Amniotic stem cell (primary cell): ENCODE measurements at places on chromosomes 7 and 10.

GRCh38 chr7:30543813-30544525 lies 39.3 kb upstream of the GGCT start:
- DNase-seq: no peak

GRCh38 chr7:26645121-26645520 lies 219.3 kb downstream of the SKAP2 start:
- DNase-seq: no peak

DNA sequence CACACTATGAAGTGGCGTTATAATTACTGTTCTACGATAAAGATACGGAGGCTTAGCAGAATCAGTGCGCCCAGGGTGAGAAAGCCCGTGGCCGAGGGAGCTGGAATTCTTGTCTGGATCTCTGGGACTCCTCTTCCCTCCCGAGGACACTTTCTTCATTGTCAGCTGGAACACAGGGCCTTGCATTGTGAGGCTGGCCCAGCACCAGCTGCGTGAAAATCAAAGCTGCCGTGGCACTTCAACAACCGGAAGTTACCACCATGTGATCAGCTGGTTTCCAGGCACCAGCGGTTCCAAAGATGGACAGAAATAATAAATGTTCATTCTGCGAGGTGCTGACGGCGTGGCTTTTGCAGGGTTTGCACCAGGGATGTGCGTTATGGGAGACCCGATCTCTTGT lies 234.0 kb upstream of the PITRM1 start:
- no peak for DNase-seq

GRCh38 chr7:88826222-88826621 lies 30.7 kb upstream of the TEX47 start:
- DNase-seq: no peak

DNA sequence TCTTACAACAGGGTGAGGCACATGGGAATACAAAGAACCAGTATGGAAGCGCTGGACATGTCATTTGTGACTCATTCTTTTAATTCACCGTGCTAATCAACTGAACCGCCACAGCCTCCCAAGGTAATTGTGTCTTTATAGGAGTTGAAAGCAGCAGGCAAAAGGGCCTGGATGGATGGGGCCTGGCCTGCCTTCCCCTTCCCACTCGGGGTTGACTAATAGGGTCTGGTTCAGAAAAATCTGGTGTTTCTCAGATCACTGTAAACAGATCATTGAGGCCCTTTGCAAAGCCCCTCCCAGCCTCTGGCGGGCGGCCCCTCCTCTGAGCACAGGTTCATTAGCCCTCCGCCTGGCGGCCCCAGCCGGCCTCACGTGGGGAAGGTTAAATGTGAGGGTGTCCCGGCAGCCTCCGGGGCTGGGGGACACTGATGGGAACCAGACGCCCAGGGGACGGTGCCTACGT lies 100.8 kb downstream of the EBF3 start:
- no peak for DNase-seq

GRCh38 chr7:147833557-147833956 lies 757.0 kb upstream of the C7orf33 start:
- DNase-seq: no peak

DNA sequence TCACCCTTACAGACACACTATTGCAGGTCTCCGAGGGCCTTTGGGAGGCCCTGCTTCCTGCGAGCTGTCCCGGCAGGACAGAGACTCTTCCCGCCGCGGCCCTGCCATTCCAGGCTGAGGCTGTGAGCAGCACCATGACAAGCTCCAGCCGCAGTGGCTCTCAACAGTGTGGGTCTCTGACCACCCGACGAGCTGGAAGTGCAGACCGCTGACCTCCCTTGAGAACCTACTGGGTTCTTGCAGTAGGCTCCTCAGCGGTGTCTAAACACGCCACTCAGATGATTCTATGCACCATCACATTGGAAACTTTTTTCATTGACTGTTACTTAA lies 303.4 kb downstream of the WDR37 start:
- DNase-seq: no peak

GRCh38 chr10:100847440-100847839 lies 65.3 kb upstream of the SLF2 start:
- no peak for DNase-seq

- DNase-seq: no peak
Observed at GRCh38 chr10:126803394-126803793, 101.8 kb upstream of the DOCK1 start.

- DNase-seq: no peak
Observed at GRCh38 chr7:36781011-36781738, 56.9 kb upstream of the AOAH start.

DNA sequence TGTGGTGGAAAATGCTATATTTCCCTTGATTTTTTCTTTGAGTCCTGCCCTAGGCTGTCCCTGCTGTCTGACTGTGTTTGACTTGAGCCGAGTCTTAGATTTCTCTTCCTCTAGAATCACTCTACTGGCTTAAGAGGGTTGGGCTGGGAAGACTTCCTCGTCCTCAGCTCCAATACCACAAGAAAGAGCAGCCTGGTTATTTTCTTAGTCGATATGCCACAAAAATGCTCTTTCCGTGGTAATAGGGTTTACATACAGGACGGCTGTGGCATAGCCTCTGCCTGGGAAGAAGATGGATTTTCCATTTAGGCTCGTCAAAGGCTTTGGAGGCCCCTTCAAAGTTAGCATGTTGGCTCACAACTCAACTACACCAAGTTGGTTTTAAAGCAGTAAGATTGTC lies 212.0 kb upstream of the IGFBP3 start:
- DNase-seq: peak; percentile 4

- no peak for DNase-seq
Observed at GRCh38 chr10:132370426-132371340, 26.3 kb upstream of the PWWP2B start.

- no peak for DNase-seq
Observed at GRCh38 chr10:69959911-69960310, 92.7 kb upstream of the MACROH2A2 start.

DNA sequence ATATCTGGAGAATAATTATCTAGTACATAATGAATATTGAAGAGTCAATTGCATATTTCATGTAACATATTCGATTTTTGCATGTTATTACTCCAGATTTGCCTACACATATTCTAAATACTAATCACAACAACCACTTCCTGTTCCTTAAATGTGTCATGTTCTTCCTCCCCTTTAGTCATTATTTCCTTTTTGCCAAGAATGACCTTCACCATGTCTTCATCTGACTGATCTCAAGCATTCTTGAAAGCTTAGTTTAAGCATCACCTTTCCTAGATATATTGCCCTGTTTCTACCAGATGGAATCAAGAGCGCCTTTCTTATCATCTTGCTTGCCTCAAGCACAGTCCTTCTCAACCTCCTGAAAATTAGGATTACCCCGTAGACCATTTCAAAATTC lies 23.5 kb upstream of the MEOX2 start:
- no peak for DNase-seq

DNA sequence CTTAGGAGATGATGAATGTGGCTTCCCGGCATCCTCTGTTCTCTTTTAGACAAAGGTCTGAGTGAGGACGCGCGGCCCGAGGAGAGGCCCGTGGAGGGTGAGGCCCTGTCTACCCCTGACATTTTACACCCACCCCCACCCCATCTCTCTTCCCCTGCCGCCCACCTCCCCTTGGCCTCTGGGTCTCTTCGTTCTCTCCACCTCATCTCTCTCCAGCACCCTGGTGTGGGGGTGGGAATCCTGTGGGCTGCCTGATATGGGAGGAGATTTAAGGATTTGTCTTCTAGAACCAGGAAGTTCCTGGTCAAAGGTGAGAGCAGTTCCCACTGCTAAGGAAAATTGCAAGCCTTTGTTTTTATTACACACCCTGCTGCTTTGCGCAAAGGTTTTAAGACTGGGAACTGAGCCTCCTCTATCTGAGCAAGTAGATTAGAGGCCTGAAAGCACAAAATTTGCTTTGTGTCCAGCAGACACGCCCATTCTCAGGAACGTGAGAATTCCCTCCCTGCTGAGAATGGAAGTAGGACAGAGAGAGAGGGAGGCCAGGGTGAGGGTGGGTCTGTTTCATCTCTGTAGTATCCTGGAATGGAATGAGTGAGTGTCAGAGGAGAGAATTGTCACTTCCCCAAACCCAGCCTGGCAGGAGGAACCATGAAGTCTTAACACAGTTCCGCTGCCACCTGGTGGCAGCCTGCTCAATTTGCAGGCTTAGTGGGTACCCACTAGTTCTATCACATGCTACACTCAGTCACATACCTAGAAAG lies 91.2 kb downstream of the GTF2IRD1 start:
- DNase-seq: no peak

DNA sequence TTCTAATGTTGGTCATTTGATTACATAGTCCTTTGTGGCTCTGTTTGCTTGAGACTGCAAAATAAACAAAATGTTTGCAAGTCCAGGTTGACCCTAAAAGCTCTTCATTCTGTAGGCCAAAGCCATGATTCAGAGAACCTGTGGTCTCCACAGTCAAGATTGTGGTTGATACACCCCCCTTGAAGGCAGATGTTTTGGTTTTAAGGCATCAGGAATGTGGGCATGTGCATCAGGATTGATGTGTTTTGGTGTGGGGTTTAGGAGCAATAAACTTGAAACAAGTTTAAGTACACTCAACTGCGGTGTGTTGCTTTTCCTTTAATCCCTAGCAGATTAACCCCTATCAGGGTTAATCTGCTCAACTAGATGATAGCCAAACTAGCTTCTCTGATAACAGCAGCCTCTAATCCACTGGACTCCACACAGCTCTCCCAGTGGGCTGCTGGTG lies 379.1 kb upstream of the GALNT17 start:
- no peak for DNase-seq

GRCh38 chr10:17113889-17114540 lies 15.6 kb downstream of the CUBN start:
- DNase-seq: no peak

DNA sequence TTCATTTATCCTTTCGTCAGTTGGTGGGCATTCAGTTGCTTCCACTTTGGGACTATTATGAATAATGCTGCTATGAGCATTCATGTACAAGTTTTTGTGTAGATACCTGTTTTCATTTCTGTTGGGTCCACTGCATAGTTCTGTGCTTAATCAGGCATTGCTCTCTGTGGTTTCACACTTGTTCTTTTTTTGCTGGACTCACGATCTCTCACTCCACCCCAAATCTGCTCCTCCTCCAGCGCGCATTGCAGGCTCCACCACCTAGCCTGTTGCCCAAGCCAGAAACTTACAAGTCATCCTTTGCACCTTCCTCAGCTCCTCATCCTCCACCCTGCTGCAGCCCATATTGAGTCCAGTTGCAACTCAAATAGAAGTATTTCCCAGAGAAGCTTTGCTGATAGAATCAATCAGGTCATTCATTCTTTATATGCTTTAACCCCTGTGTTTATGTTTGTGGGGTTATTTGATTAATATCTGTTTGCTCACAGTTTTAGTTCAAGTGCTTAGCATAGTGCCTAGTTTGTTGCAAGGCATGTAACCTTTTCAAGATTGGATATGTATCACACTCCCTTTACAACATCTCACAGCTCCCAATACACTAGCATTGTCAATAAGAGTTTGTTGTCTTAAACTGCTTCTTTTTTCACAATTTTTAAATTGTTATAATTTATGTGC lies 16.6 kb upstream of the AFAP1L2 start:
- no peak for DNase-seq

GRCh38 chr7:72265071-72265904 lies 146.8 kb downstream of the CALN1 start:
- DNase-seq: no peak

GRCh38 chr7:138679793-138680192 lies 21.4 kb downstream of the SVOPL start:
- no peak for DNase-seq

- no peak for DNase-seq
Observed at GRCh38 chr7:51455513-51455912, 138.9 kb upstream of the COBL start.

GRCh38 chr10:11209830-11210181 lies 192.1 kb downstream of the CELF2 start:
- no peak for DNase-seq

GRCh38 chr10:49191349-49191748 lies 3.2 kb upstream of the TMEM273 start:
- DNase-seq: no peak

- DNase-seq: no peak
Observed at GRCh38 chr10:95783741-95784140, 27.8 kb downstream of the ENTPD1 start.

DNA sequence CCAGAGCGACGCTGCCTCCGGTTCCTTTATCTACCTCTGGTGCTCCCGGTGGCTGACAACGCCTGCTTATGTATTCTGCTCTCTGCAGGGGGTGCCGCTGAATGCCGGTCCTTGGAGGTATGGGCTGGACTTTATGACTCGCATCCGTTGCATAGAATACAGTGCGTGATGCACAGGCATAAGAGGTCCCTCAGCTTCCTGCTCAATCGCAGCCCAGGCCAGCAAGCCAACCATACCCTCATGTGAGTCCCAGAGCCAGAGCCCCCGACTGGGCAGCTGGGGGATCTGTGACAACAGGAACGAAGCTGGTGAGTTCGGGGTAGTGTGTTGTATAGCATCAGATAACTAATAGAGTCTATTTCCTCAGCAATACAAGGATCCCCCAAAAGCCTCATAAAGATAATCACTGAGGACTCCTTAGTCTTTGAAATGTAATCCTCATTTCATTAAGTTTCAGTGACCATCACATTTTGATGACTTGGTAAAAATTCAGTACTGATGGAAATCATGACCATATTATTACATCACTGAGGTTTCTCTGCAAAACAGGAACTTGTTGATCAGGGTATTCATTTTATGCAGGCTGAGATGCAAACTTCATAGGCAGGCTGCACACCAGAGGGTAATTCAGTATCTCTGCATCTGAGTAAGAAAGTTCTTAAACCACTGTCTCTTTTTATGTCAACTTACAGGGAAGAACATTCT lies 607.8 kb downstream of the PTPRN2 start:
- no peak for DNase-seq

DNA sequence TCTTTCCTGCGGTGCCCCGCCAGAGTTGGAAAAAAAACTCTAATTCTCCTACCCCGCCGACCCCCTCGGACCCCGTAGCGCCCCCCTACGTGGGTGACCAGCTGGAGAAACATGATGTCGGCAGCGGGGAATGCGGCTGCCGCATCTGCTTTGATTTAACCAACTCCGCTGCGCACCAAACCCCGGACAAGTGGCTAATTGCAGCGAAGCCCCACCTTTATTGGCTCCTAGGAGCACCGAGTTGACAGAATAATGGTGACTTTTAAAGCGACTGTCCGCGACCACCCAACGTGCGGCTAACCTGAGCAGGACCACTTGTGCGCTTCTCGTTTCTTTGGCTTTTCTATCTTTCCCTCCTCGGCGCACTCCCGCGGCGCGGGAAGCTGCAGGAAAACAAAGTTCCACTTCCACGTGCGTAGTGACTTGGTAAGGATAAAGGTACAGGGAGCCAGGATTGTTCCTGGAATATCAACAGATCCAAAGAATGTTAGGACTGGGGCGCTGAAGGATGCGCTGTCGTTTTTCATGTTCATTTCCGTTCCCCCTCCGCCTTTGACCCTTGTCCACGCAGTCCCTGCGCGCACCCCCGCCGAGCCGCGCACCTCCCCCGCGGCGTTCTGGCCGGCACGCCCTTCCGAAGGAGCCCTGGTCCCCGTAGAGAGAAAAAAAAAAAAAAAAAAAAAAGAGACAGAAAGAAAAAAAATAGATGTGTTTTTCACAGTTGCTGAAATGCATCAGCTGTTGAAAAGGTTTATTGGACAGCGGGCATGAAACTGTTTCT lies 1.4 kb downstream of the WNT16 start:
- no peak for DNase-seq

- DNase-seq: no peak
Observed at GRCh38 chr10:66455304-66455703, 470.5 kb upstream of the LRRTM3 start.
